ENCODE measurements at places on chromosomes 11 and 22. TPM values are rescaled to one million over a fixed set of nuclear protein-coding genes. Genes with fewer than 3 reads are reported as not detected.

DNA sequence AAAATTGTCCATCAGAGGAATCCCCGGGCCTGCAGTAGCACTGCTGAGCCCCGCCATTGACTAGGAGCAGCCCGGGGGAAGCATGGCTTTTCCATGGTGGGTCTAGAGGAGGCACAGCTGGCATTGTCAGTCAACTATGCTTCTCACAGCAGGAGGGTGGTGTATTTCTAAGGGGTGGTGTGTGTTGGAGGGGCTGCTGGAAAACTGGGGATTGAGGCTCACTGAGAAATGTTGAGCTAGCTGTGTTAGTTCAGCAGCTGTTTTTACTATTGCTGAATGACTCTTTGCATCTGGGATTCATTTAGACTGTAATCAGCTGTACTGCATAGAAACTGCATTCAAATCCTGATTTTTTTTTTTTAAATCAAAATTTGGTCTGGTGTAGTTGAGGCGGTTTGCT, 5.6 kb downstream of the DDX10 start:
- H3K27me3 ChIP-seq: no peaks in the 10 kb centered on the region
- H3K36me3 ChIP-seq: peaks cover 13% of the 10 kb centered on the region
- H3K27ac ChIP-seq: no peak overlapping the region
- no peak for DNase-seq

Gene CD248
- 3.7 TPM for total RNA-seq

Gene ART1
- total RNA-seq: not detected

Gene OR51B2
- not detected for total RNA-seq

DNA sequence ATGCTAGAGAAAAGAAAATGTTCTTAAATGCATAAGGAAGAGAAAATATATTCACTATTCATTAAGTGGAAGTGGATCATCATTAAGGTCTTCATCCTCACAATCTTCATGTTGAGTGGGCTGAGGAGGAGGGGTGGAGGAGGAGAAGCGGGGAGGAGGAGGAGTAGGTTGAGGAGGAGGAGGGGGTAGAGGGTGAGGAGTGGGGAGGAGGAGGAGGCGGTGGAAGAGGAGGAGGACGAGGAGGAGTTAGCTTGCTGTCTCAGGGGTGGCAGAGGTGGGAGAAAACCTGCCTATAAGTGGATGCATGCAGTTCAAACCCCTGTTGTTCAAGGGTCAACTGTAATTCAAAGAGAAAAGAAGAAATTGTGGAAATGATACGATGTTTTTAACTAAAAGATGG, 71.6 kb downstream of the MYEOV start:
- no peaks in the 10 kb centered on the region for H3K36me3 ChIP-seq
- no peak overlapping the region for H3K4me3 ChIP-seq
- no peak overlapping the region for H3K27ac ChIP-seq
- no peaks in the 10 kb centered on the region for H3K27me3 ChIP-seq

Gene AIFM3
- 1.4 TPM for total RNA-seq

DNA sequence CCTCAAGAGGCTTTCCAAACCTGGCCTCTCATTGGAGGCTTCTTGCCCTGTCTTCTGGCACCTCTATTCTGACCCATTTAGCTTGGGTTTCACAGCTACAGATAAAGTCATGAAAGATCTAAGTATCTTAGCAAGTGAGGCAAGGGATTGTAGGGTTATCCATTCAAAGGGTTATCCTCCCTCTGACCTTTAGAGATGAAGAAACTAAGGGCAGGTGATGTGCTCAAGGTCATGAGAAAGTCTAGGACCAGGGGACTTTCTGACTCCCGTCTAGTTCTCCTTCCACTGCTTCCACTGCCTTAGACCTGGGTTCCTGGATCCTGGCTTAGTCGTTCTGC, 7.2 kb downstream of the PHOX2A start:
- no peak overlapping the region for H3K4me3 ChIP-seq
- no peak overlapping the region for H3K27ac ChIP-seq
- peaks cover 27% of the 10 kb centered on the region for H3K4me1 ChIP-seq

DNA sequence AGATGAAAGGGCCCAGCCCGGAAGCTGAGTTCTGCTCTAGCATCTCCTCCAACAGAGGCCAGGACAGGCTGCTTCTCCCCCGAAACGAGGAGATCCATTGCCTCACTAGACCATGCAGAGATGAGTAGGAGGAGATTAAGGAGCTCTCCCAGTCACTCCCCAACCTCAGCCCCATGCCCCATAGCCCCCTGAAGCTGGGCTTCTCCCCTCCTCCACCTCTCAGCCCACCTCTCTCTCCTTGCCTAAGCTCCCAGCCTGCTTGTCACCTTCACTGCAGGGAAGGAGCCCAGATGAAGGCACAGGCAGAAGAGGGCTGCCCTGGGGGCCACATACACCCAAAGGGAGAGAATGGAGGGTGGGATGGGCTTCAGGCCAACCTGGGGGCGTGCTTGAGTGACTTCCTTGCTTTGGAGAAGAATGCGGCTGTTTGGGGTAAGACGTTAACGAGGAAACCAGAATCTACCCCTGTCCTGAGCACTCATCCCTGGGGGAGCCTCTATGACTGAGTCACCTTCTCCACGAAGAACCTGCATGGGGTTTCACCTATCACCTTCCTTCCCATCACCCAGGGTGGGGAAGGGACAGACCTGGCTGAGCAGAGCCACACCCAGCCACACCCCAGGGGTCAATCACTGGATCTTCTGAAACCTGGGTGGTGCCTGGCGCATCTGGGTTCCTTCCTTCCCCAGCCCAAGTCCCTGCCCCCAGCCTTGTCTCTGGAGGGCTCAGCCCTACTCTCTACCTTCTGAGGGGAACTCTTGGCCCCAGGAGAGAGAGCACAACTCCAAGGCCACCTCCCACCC, 11.6 kb upstream of the GNAZ start:
- no peak for DNase-seq
- no peaks in the 10 kb centered on the region for H3K36me3 ChIP-seq
- no peak overlapping the region for H3K4me3 ChIP-seq
- no peaks in the 10 kb centered on the region for H3K27me3 ChIP-seq

Gene RAB36
- total RNA-seq: 1.0 TPM

DNA sequence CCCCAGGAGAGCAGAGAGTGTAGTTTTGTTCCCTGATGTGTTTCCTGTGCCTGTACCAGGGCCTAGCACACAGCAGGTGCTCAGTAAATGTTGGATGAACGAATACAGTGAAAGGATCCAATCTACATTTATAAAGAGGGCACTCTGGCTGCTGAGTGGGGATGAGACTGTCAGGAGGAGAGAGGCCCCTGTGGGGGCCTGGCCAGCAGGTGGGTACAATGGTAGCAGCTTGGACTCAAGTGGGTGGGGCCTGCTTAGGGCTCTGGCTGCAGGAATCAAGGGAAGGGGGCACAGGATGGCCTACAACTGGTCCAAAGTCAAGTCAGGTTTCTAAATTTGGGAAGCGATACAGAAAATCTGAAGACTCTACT, 156.6 kb upstream of the GRK3 start:
- H3K27ac ChIP-seq: no peak overlapping the region
- H3K27me3 ChIP-seq: no peaks in the 10 kb centered on the region
- no peak overlapping the region for H3K4me3 ChIP-seq
- peaks cover 15% of the 10 kb centered on the region for H3K4me1 ChIP-seq

DNA sequence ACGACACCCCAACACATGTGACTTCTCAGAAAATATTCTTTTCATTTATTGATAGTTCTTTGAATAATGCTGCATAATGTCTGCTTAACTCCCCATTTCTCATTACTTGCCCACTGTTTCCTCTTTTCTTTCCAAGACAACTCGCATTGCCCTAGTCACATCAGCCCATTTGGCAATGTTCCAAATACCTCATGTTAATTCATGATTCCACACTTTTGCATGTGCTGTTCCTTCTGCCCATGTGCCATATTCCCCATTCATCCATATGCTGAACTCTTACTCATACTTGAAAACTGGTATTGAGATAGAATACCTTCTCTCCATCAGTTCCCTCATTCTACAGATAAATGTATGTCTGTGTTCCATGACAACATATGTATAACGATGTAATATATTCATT, 993.7 kb downstream of the OPCML start:
- no peaks in the 10 kb centered on the region for H3K4me1 ChIP-seq
- no peak overlapping the region for H3K27ac ChIP-seq
- no peak overlapping the region for H3K4me3 ChIP-seq
- no peak for DNase-seq
- H3K36me3 ChIP-seq: no peaks in the 10 kb centered on the region

Gene DRD4
- total RNA-seq: 3.4 TPM

Gene OTOG
- 2.4 TPM for total RNA-seq

GRCh38 chr22:36052505-36052941, 23.9 kb upstream of the RBFOX2 start:
- DNase-seq: no peak
- H3K4me1 ChIP-seq: no peaks in the 10 kb centered on the region

DNA sequence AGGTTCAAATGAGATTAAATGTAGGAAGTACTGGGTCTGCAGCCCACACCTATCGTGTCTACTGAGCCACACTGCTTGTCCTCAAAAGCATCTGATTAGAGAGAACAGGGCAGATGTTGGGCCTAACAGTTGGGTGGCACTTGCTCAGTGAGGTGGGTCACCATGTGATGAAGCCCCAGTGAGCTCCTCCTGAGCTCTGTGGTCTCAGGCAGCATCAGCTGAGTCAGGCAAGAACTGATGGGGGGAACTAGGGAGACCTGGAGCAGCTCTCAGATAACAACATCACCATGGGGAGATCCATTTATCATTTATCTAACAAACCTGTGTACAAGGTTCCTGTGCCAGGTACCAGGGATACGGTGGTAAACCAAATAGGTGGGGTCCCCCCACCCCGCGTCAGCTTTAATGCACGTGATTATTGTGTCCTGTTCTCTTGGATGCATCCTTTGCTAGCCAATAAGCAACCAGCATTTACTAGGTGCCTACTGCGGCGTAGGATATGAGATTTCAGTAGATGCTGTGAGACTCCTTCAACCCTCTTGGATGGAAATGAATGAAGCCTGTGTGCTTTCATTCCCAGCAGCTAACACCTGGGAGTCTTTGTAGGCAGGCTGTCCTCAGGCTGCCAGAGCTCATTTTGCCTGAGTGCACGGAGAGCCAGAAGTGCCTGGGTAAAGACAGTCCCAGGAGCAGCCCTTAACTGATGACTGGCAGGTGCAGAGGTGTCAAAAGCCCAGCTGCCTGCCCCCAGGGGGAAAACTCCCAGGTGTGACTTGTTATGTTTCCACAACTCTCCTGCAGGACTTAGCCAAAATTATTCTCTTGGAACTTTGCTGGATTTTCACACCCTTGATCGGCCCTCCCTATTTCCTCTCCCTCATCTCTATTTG, 73.6 kb upstream of the NARS2 start:
- DNase-seq: no peak
- no peaks in the 10 kb centered on the region for H3K4me1 ChIP-seq
- no peak overlapping the region for H3K27ac ChIP-seq
- H3K36me3 ChIP-seq: no peaks in the 10 kb centered on the region

DNA sequence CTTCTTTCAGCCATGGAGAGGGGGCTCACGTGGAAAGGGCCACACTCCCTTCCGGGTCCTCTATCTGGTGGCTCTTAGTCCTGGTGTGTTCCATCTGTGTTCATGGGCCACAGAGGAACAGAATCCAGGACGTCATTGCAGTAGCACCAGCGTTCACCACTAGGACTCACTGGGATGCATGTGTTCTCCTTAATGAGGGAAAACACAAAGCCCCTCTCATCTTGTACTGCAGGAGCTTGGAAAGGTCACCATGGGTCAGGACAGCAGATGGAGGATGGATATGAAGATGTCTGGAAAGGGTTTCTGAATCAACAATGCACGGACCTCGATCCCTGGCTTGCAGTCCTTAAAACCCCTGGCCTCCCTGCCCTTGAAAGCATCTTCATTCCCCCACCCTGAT, 113.8 kb upstream of the THY1 start:
- no peak overlapping the region for H3K4me3 ChIP-seq
- 0 out of 2 replicates have a peak, but pooled peaks cover 6% of the 10 kb centered on the region for H3K4me1 ChIP-seq
- DNase-seq: no peak

GRCh38 chr22:37284805-37285355, 2.6 kb downstream of the CYTH4 start:
- H3K4me1 ChIP-seq: peaks cover 15% of the 10 kb centered on the region
- H3K27me3 ChIP-seq: no peaks in the 10 kb centered on the region
- H3K4me3 ChIP-seq: no peak overlapping the region
- H3K27ac ChIP-seq: no peak overlapping the region

DNA sequence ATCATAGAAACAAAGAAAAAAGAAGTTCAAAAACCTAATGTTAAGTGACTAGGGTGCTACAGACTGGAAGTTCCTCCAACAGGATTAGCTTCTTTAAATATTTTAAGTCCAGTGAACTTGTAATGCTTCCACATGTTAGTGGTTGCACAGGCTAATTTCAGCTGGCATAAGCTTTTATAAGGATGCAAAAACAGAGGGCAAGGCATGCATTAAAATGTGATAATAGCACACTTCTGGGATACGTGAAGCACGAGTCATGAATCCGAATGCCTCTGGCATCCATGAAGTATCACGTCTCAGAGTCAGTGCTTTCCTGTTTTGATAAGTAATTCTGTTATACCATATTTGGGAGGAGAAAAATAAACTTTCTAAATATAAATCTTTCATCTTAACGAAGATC, 106.8 kb downstream of the DCDC1 start:
- no peaks in the 10 kb centered on the region for H3K27me3 ChIP-seq
- H3K36me3 ChIP-seq: no peaks in the 10 kb centered on the region
- no peak overlapping the region for H3K27ac ChIP-seq
- no peak overlapping the region for H3K4me3 ChIP-seq
- no peak for DNase-seq

Gene MGAT3
- 9.2 TPM for total RNA-seq

DNA sequence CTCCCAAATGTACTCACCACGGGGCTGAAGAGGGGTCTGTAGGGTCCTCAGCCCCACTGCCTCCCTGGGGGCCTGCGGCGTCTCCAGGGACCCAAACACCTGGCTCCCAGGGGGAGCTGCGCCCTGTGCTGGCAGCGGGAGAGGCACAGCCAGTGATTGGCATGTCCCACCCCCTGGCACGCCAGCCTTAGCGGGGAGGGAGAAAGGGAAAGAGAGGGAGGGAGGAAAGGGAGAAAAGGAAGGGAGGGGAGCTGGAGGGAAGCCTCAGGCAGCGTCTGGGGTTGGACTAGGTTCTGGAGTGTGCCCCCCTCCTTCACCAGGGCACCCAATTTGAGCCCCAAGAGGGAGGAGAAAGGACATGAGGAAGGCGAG, at the start of gene CHRM1:
CHRM1 (minus strand) TSS at position 163 of the 372 bp plus-strand sequence. CDS start 10,263 bp downstream, outside the sequence.
- no peak within 1 kb of the TSS for H3K4me3 ChIP-seq
- H3K27ac ChIP-seq: no peak within 1 kb of the TSS
- peaks cover under 1% of the 10 kb centered on the region for H3K27me3 ChIP-seq
- H3K36me3 ChIP-seq: no peaks in the 10 kb centered on the region

DNA sequence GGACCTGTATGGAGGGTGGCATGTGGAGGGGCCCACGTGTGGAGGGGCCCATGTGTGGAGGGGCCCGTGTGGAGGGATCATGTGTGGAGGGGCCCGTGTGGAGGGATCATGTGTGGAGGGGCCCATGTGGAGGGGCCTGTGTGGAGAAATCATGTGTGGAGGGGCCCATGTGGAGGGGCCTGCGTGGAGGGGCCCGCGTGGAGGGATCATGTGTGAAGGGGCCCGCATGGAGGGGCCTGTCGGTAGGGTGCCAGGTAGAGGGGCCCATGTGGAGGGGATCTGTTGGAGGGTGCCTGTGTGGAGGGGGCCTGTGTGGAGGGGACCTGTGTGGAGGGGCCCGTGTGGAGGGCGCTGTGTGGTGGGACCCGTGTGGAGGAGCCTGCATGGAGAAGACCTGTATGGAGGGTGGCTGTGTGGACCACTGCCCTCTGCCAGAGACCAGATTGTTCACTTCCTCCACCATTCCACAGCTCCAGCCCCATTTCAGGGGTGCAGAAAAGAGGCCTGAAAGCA, 47.0 kb downstream of the IGLL5 start:
- DNase-seq: no peak
- H3K27me3 ChIP-seq: peaks cover 1% of the 10 kb centered on the region
- no peaks in the 10 kb centered on the region for H3K36me3 ChIP-seq

Gene PKDREJ
- 0.04 TPM for total RNA-seq

Gene ELFN2
- 0.63 TPM for total RNA-seq
